ENCODE measurements at places on chromosomes 7 and 10.

DNA sequence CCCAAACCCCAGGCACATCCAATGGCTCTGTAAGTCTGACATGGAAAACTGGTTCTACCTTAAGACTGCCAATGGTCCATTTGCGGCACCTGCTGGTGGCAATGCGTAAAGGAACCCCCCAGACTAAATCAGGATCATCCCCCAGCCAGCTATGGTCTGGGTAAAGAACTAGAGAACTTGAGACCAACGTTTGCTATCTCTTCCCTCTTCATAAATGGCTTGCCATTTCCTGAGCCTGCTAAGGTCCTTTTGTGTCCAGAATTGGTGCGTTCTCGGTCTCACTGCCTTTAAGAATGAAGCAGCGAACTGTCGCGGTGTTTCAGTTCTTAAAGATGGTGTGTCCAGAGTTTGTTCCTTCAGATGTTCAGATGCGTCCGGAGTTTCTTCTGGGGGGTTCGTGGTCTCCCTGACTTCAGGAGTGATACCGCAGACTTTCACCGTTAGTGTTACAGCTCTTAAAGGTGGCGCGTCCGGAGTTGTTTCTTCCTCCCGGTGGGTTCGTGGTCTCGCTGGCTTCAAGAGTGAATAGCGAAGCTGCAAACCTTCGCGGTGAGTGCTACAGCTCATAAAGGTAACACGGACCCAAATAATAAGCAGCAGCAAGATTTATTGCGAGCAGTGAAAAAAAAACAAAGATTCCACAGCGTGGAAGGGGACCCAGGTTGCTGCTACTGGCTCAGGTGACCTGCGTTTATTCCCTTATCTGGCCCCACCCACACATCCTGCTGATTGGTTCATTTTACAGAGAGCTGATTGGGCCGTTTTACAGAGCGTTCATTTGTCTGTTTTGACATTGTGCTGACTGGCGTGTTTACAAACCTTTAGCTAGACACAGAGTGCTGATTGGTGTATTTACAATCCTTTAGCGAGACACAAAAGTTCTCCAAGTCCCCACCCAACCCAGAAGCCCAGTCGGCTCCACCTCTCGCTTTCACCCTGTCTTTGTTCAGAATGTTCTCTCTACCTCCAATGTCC, 95.4 kb downstream of the ELMO1 start:
- peak; percentile 78 for DNase-seq

DNA sequence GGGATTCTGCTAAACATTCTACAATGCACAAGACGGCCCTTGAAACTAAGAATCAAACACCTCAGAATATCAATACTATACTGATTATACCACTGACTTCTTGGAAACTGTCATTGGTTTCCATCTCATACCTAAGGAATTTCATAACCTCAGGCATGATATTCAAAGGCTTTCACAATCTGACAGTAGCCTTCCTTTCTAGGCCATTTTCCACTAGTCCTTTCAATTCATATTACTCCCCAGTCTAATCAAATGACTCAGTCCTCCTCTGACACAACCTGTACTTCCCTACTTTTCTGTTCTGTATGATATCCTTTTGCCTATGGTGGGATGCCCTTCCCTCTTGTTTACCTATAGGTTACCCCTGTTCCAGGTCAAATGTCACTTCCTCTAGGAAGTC, 48.3 kb downstream of the CSTF2T start:
- no peak for DNase-seq

- no peak for DNase-seq
These were observed 90.9 kb upstream of the WDR11 start for GRCh38 chr10:120760253-120760652.

- no peak for DNase-seq
These were observed 28.4 kb upstream of the FKBP9 start for GRCh38 chr7:32928785-32929298.

DNA sequence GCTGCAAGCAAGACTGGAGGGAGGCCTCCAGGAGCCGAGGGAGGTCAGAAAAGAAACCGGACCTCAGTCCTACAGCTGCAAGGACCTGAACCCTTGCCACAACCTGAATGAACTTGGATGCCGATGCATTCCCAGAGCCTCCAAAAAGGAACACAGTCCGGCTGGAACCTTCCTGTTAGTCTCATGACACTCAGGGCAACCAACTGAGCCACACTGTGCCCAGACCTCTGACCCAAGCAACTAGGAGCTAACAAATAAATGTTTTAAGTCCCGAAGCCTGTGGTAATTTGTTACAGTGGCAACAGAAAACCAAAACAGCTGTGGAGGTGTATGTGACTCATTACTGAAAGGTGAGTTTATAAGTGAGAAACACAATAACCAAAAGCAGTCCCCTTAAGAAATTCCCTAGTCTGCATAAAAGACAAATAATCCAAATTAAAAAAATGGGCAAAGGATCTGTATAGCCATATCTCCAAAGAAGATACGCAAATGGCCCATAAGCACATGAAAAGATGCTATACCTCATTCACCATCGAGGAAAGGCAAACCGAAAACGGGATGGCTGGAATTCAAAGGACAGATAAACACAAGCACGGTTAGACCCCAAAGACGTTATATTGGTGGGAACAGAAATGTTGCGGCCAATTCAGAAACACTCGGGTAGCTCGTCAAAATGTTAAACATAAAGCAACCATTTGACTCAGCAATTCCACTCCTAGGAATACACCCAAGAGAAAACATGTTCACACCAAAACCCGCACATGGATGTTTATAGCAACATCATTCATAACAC, 24.8 kb downstream of the GNA12 start:
- DNase-seq, result no peak

GRCh38 chr7:52705768-52706167, 329.7 kb upstream of the POM121L12 start:
- no peak for DNase-seq

DNA sequence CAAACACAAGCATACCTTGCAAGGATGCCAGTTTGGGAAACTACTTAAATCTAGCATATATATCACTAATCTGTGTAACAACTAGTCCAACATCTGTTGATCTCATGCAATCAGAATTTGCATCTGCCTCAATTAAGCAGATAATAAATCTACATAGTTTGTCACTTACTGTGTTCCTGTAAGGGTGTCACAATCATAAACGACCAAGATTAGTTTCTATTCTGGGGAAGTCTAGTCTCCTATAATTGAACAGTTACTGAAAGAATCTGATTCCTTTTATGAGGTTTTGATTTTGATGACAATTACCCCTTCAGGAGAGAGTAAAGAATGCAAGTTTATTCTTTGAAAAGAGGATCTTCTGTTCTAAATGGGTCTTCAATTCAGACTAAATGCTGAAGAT, 85.5 kb upstream of the LRRN3 start:
- DNase-seq, result no peak

DNA sequence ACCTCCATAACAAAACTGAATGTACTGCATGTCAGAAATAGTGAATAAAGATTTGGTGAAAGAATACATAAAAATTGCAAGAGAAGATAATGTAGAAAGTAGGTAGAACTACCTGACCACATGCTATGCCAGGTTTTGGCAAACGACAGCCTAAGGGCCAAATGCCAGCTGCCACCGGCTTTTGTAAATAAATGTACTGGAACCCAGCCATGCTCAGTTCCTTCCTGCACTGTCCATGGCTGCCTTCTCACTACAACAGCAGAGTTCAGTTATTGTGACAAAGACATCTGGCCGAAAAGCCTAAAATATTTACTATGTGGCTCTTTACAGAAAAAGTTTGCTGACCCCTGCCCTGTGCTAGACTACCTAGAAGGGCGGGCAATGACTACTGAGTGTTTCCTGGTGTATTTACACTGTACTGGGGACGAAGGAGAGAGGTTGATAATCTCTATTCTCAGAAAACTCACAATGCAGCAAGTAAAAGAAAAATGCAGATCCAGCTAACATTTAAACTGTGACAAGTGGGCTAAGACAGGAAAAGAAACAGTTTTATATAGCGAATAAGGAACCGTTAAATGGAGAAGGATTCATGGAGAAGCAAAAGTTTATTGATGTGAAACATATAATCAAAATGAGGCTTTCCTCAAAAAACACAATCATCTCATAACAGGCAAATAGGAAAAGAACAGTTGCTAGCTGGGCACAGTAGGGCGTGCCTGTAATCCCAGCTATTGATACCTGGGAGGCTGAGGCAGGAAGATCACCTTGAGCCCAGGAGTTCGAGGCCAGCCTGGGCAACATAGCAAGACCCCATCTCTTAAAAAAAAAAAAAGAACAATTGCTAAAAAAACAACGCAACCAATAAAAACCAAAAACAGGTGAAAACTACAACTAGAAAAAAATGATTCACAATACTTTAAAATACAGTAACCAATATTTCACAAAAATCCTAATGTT, 13.7 kb downstream of the KIN start:
- no peak for DNase-seq

- DNase-seq, result no peak
These were observed 580.4 kb downstream of the MAGI2 start for GRCh38 chr7:78873117-78873516.

DNA sequence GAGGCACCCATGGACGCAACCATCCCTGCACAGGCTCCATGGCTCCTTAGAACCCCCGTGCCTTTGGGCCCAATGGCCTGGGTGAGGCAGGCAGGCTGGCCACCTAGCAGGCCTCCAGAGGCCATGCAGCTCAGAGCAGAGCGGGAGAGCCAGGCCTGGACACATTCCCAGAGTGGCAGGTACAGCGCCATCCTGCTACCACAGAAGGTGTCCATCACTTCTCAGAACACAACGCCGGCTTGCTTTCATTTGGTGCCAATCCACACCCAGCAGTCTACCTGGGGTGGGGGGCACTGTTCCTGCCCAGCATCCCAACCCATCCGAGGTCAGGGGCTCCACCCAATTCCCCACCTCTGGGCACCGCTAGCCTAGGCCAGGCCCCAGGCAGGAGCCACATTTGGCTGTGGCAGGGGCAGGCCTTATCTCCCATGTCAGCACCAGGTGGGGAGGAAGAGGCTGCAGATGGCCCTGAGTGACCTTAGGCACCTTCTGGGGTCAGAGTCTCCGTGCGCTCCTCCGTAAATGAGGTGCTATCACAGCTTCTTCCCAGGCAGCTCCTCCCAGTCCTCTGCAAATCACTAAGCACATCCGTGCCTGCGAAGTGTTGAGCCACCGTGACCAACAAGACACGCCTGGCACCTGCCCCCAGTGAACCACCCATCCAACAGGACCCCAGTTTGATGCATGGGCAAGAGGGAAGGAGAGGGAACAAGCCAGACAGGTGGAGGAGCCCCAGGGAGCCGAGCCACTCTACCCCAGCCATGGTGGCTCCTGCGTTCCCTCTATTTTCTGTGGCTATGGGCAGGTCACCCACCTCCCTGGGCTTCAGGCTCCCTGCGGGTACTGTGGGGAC, 14.2 kb downstream of the KCNH2 start:
- DNase-seq, result no peak

- no peak for DNase-seq
These were observed 21.6 kb upstream of the NUP205 start for GRCh38 chr7:135536150-135536549.

DNA sequence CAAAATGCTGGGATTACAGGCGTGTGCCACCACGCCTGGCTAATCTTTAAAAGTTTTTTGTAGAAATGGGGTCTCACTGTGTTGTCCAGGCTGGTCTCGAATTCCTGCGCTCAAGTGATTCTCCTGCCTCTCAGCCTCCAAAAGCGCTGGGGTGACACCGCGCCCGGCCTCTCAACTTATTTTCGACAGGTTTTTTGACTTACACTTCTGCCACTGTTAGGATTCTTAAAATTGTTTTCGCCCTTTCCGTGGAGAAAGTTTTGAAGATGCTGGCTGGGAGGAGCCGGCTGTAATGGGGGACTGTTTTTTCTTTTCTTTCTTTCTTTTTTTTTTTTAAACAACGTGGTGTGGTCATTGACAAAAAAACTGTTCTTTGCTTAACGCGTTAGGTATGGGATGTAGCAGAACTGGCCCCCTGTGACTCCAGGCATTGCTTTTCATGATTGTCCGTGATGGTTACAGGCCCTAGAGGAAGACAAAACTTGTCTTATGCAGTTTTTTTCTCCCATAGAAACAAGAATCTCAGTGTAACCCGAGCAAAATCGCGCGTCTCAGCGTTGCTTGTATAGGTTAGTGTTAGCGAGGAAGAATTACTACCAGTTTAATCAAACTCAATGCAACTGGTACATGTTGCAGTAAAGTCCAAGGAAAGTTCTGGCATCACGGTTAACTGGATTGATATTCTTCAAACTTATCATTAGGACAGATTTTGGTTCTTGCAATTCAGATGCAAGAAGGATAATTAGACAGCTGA, 72.2 kb downstream of the DAGLB start:
- no peak for DNase-seq
